Mesenteric fat pad (tissue), 1 donor: ENCODE measurements at places on chromosomes 5 and 9. TPM values are rescaled to one million over a fixed set of nuclear protein-coding genes. Genes with fewer than 3 reads are reported as not detected.

GRCh38 chr9:113528088-113528487 is 64.6 kb downstream of the RGS3 start:
- DNase-seq, result no peak

DNA sequence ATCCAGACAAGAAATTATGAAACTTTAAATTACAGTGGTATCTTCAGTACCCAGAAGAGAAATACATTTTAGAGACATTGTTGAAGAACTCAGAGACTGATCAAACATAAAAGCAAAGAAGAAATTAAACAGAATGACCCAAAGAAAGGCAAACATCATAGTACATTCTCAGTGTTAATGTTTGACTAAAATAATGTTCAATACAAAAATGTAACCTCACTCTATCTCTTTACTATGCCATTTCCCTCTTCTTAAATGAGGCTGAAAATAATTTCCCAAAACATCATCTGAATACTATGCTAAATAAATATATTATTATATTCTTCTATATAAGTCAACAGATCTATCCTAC is 22.8 kb downstream of the TMEM161B start:
- DNase-seq, result no peak

The IFNA7 gene
- not detected for total RNA-seq

DNA sequence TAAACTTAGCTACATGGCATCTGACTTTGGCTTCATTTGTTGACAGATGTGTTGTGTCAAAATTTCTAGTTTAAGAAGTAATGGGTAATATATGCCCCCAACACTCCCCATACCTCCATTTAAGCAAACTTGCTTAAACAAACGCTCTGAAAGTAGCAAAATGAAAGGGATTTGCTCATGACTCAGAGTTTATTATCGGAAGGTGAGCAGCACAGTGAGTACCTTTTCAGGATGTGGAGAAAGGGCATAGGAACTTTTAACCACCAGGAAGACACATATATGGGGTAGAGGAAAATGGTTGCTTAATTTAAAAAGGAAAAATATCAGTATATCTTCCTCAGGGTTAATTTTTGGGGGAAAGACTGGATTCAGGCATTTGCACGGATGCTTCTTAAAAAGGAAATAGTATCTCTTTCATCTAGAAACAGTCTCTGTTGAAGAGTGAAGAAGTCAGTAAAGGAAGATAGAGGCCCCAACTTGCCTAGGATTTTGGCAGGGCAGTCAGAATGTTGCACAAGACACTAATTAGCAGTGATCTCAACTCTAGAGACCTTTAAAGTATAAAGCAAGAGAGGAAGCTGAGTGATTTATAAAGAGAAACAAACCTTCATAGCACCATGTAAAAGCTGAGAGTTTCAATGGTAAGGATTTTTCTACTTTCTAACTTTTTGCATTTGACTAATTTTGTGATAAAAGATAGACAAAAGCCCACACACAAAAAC is 155.1 kb downstream of the TRIO start:
- DNase-seq, result no peak

The PCDHB8 gene
- total RNA-seq, result 2.4 TPM

DNA sequence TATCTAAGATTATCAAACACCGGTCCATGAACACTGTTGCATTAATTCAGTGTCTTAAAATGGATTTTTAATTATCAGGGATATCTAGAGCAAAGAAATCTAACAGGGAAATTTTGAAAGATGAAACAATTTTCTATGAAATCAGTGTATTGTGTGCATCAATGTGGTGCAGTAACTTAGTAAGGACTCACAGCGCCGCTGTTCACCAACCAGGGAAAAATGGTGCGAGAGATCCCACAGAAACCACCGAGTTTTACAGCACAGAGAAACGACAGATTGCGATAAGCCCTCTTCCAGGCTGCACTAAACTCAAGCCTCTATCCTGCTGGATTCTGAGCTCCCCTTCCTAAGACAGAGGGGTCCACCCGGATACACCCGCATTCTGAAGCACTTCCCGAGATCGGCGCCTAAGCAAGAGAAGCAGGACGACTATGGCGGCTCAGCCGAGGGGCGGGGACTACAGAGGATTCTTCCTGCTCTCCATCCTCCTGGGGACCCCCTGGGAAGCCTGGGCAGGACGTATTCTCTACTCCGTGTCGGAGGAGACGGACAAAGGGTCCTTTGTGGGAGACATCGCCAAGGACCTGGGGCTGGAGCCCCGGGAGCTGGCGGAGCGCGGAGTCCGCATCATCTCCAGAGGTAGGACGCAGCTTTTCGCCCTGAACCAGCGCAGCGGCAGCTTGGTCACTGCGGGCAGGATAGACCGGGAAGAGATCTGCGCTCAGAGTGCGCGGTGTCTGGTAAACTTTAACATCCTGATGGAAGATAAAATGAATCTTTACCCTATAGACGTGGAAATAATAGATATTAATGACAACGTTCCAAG is at the start of gene PCDHGA7:
Gene PCDHGA7, plus strand, starts transcription at position 274 of the 826 bp plus-strand sequence. Its CDS starts 158 bp downstream, at position 432.
- no peak for DNase-seq
